Activated T-cell treated with anti-CD3 and anti-CD28 coated beads for 1 hour (primary cell): ENCODE measurements at places on chromosomes 6 and 20.

DNA sequence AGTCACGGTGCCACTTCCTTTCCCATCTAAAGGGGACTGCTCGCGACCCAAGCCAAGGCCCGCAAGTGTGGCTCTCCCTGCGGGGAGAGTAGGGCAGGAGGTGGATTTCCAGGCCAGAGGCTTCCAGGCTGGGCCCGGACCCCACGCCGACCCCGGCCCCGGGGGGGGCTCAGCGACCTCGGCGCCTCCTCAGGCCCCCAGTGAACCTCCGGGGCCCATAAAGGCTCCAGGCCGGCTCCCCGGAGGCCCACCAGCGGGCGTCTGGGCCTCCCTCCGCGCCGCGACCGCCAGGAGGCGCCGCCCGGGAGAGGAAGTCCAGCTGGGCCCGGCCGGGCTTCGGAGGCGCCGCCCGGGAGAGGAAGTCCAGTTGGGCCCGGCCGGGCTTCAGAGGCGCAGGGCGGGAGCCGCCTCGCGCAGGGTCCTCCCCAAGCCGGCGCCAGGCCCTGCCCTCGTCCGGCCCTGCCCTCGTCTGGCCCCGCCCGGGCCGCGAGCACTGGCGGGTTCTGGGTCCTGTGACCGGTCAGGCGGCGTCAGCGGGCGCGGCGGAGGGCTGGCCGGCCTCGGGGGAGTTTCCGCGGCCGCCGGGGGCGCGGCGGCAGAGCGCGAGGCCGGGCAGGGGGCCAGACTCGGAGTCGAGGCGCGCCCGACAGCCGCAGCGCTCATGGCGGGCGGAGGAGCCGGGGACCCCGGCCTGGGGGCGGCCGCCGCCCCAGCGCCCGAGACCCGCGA is at the start of gene RAB32:
Gene RAB32 (plus strand): TSS at position 623 of the 729 bp plus-strand sequence. CDS start 39 bp downstream, at position 662.
- no peak for DNase-seq

GRCh38 chr6:161963634-161964234 is 689.9 kb upstream of the AGPAT4 start:
- DNase-seq = no peak

DNA sequence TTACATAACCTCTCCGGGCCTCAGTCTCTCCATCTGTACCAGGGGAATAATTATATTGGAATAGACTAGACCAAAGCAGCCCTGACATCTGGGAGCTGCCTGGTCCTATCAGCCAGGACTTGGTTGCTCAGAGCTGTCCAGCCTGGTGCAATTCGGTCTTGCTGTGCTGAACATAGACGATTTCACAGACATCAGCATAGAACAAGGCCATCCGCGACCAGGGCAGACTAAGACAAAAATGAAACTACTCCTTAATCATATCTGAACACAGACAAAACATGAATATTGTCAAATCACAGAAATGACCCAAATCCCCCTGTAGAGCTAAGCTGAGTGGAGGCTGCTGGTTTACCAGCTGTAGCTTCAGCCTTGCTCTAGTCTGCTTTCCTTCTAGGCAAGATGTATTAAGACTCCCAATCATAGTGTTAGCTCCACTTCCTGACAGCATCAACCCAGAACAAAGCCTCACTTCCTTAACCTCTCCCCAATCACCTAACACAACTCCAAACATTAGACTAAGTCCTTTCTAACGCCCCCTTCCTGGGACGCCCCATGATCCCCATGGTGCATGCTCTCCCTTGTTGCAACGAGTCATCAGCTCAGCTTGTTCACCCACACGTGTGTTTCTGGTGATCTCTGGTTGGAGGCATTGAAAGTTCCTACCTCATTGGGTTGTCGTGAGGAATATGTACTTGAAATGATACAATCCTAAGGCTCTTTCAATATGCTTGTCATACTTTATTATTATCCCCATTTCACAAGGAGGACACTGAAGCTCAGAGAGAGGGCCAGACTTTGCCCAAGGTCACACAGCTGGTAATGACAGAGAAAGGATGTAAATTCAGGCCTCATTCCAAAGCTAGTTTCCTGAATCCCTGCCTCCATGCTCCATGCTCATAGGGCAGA is 3.5 kb upstream of the MAPK13 start:
- DNase-seq = no peak

- no peak for DNase-seq
Observed at GRCh38 chr6:124423621-124424020, 538.6 kb upstream of the RNF217 start.

DNA sequence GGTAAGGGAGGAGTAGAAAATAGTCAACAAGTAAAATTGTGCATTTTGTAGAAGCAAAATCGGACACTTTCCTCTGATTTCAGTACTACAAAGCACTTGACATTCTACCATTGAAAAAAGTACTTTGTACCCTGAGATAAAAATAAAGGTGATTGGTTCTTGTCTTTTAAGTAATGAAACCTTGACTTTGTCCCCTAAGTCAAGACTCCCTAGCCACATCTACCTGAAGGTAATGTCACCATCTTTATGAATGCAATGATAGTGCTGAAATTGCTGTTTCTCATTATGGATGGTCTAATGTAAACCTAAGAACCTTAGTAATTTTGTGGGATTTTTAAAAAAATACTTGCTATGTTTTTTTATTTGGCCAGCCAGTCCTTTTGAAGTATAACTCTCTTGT is 2.4 kb upstream of the MAN1A1 start:
- no peak for DNase-seq

GRCh38 chr20:44489931-44490330 is 14.3 kb downstream of the TTPAL start:
- DNase-seq = no peak

GRCh38 chr20:18775633-18776032 is 38.0 kb upstream of the SCP2D1 start:
- DNase-seq = no peak

DNA sequence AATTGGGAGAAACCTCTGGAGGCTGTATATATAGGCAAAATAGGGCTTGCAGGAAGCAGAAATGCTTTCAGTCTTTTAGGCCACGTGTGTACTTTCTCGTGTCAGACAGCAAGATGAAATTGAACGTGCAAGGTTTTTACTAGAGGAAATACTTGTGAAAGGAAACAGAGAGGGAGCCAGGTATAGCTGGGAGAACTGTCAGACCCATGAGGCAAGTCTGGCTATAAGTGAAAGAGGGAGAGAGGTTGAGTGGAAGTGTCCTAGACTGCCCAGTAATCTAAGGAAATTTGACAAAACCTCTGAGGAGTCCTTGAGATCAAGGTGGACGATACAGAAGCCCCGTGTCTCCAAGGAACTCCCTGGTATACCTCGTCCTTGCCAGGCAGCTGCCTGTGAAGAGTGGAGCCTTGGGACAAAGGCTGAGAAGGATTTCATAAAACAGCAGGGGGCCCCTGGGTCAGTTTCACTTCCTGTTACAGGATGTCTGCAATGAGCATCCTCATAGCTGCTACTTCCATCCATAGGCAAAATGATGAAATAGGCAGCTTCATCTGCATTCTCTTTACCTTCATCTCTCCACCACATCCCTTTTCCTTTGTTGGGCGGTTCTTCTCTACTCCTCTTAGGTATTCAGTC is 114.4 kb upstream of the MAP3K7 start:
- DNase-seq = no peak

DNA sequence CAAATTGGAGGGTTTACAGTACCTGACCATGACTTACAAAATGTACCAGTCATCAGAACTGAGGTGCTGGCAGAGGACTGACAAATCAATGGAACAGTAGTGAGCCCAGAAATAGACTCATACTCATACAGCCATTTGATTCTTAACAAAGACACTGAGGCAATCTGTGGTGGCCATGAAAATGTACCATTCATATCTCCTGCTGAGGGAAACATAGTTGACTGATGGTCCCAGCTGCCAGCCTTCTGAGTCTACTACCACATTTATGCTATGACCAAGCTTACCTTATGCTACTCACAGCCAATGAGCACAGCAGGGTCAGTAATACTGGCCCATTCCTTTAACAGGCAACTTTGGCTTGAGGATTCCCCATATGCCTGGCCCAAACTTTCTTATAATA is 88.6 kb downstream of the WASF1 start:
- no peak for DNase-seq

GRCh38 chr6:19571176-19571575 is 266.0 kb upstream of the ID4 start:
- no peak for DNase-seq

- no peak for DNase-seq
Observed at GRCh38 chr6:6522709-6523108, 65.8 kb upstream of the LY86 start.

DNA sequence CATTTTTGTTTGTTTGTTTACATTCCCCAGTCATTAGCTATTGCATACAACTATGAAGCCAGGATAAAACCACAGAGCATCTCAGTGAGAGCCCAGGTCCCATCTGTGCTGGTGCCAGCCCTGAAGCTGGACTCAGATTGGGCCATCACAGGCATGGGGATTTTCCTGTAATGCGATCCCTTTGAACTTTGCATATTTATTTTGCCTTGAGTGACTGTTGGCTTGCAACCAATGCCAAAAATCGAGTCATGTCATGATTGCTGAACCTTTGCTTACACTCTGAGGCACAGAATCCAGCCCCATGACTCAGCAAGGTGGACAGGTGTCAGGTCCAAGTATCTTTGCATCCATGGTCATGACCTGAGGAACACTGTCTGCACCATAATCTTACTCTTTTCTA is 46.2 kb upstream of the GGTLC1 start:
- no peak for DNase-seq

DNA sequence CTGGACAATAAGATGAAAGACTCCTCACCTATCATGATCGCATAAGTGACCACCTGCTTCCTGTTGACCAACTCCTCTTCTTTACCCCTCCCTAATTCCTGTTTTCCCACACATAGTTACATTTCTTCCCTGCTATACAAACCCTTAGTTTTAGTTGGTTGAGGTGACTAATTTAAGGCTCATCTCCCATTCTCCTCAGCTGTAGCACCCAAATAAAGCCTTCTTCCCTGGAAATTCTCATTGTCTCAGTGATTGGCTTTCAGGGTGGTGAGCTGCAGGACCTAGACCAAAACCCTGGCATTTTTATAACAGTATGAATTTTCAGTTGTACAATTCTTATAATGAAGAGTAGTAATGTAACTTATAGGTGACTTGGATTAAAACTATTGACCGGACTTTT is 2.1 kb downstream of the FKBP1C start:
- no peak for DNase-seq

- no peak for DNase-seq
Observed at GRCh38 chr20:63501818-63502670, 3.2 kb upstream of the EEF1A2 start.

- DNase-seq = no peak
Observed at GRCh38 chr6:111994791-111995190, 59.1 kb upstream of the CCN6 start.

- DNase-seq = no peak
Observed at GRCh38 chr6:8194490-8194889, 92.1 kb upstream of the EEF1E1 start.

DNA sequence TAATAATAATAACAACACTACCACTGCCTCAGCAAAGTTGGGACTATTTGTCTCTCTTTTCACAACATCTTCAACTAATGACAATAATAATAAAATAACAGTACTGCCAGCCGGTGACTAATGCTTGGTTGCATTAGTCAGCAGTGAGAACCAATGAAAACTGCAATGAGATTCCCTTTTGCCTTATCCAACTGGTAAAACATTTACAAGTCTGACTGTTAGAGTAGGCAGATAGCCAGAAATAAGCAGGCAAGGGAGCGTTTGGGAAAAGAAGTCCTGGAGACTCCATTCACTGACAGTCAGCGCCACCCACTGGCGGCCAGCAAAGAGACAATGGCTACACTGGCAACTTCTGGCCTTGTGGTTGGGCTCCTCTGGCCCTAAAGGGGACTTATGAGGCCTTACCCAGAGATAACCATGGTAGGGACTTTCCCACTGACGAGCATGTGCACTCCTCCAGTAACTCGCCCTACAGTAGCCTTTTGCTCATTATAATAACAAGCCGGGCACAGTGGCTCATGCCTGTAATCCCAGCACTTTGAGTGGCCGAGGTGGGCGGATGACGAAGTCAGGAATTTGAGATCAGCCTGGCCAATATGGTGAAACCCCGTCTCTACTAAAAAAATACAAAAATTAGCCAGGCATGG is 3.4 kb upstream of the NSFL1C start:
- no peak for DNase-seq

DNA sequence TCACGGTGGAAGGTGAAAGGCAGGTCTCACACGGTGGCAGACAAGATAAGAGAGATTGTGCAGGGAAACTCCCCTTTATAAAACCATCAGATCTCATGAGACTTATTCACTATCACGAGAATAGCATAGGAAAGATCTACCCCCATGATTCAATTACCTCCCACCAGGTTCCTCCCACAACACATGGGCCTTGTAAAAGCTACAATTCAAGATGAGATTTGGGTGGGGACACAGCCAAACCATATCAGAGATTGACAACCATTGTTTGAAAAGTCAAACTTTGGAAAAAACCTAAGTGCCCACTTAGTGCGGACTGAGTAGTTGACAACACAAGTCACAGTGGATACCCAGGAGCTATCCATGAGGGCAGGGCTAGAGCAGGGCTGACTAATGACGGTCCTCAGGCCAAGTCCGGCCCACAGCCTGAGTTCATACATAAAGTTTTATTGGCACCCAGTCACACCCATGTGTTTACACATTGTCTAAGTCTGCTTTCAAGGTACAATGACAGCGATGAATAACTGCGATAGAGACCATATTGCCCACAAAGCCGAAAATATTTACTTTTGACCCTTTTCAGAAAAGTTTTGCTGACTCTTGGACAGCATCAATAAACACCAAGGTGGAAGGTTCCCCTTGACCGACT is 33.8 kb upstream of the PMEPA1 start:
- no peak for DNase-seq

- no peak for DNase-seq
Observed at GRCh38 chr6:161082215-161082614, 90.6 kb downstream of the MAP3K4 start.

- DNase-seq = no peak
Observed at GRCh38 chr6:156852147-156852857, 75.1 kb downstream of the ARID1B start.

GRCh38 chr20:52379723-52380336 is 188.3 kb upstream of the ZFP64 start:
- DNase-seq = peak; percentile 33

DNA sequence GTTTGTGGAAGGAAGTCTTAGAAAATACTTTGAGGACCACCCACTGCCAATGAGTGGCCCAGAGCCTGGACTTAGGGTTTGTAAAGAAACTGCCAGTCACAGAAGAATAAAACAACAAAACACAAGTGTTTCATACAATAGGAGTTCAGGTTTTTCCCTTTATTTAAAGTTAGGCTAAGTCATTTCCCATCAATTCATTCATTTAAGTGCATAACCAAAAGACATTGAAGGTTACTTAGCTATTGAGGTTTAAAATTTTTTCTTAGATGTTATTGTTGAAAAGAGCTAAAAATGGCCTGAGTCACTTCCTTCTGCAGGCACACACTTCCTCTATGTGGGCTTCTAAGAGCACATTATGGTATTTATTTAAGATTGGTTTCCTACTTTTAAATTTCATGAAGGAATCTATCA is 54.2 kb downstream of the ARMC2 start:
- DNase-seq = no peak

DNA sequence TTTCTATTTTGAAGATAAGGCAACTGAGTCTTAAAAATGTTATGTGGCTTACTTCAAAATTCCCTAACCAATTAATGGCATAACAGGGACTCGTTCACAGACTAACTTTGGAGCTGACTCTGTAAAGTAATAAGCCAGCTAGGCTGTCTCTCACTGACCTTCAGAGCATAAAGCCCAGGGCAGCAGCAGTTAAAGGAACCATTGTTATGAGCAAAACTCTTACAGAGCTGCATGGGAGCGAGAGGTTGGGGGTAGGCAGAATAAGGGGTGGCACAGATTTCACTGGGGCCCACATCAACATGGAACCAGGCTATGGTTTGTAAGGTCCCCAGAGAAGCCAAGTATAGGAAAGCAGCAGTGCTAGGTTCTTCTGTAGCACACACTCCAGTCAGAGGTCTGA is 637.8 kb downstream of the RFPL4B start:
- no peak for DNase-seq
